ENCODE measurements at places on chromosomes 4 and X.

- no peak for DNase-seq
Measured at GRCh38 chr4:80077639-80078038, 4.6 kb upstream of the ANTXR2 start.

GRCh38 chr4:56255820-56256219 lies 131.5 kb downstream of the AASDH start:
- no peak for DNase-seq

- DNase-seq = no peak
Measured at GRCh38 chr4:102535398-102536082, 34.4 kb downstream of the NFKB1 start.

GRCh38 chr4:3318561-3319021 lies 25.8 kb downstream of the RGS12 start:
- DNase-seq = no peak

DNA sequence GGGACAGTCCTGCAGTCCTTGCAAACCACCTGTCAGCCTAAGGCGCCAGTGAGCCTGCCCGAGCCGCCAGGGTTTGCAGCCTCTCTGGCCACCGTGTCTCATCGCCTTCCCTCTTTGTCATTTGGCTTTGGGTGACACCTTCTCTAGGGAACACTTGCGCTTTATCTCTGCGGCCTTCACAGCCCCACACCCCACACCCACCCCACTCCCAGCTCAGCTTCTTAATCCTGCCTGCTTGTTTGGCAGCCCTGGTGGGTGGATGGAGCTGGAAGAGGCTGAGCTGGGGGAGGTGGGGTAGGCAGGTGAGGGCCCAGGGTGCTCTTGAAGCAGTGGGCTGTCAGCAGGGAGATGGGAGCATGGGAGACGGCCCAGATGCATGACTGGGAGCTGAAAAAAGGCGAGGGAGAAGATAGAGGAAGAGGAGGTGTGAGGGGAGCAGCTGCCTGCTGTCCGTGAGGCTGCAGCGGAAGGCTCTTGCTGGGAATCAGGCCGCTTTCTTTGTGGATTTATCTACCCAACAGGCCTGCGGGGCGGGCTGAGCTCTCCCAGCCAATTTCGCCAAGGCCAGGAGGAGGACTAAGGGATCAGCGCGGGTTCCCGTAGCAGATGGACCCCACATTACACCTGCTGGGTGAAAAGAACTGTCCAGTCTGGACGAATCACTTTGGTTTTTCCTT lies 97.5 kb upstream of the STOX2 start:
- no peak for DNase-seq

- no peak for DNase-seq
Measured at GRCh38 chrX:3178329-3178728, 137.1 kb downstream of the ARSF start.

DNA sequence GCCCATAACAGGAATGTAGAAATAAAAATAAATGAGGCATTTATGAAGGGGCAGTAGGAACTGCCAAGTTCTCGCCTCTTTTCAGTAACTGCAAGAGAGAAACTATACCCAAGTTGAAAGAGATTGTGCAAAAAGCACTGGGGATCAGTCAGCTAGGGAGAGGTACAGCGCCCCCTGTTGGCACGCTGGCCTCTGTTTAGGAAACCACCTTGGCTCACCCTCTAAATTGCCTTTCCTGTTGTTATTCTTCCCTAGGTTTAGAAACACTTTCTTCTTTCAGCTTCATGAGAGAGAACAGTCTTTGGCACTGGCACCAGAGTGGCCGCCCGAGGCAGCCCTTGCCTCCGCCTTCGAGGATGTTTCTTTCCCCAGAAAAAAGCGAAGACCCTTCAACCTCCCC lies 348.5 kb downstream of the MID1IP1 start:
- DNase-seq = peak; percentile 2

GRCh38 chr4:113979905-113980615 lies 613 bp upstream of the ARSJ start:
- DNase-seq = no peak

GRCh38 chrX:44747317-44747716 lies 96.5 kb upstream of the DUSP21 start:
- no peak for DNase-seq

DNA sequence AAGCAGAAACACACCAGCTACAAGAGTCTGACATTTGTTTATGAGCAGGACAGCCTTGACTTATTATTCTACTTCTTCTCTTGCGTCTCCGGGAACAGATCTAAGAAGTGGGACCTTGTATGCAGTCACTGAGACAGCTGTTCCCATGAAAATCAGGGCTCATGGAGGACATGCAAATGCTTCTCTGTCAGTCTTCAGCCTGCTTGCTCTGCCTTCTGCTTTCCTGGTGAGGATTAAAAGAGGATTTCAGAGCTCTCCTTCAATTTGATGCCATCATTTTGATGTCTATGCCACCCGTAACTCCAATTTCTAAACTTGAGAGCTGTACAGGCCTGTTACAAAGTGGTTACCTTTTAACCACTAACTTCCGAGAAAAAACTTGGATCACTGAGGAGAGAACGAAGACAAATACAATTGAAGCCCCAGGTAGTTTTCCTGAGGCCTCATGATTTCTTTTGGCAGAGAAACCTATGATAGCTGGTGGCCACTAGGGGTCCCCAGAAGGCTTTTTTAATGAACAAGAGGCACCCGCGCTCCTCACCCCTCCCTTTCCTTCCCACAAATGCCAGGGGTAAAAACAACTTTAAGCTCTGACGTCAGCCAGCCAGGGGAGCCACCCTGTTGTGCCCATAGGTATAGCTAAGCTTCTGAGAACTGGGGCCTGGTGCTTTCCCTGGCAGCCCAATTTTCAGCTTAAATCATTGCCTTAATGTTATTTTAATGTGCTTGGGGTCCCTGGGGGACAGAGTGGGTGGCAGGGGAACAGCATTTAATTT lies 97.0 kb downstream of the DDIT4L start:
- DNase-seq = peak; percentile 20

DNA sequence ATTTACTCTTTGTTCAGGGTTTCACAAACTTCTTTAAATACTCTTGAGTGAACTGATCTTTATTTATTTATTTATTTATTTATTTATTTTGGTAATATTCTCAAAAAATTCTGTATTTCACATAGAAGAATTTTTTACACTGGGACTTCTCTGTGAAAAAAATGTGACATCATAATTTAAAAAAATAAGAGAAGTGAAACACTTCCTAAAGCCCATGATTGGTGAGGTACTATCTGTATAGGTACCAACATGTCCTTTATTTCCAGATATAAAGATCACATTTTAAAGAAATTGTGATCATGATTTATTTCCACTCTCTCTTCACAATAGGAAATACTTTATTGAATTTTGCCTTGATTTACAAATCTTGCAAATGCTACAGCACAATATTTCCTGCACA lies 497.1 kb downstream of the FAT4 start:
- no peak for DNase-seq
